ENCODE measurements at places on chromosomes 1 and 21.

- no peak for DNase-seq
These were observed 3.8 kb upstream of the THEMIS2 start for GRCh38 chr1:27868556-27868931.

GRCh38 chr1:80926531-80926930, 874.2 kb upstream of the ADGRL2 start:
- no peak for DNase-seq

DNA sequence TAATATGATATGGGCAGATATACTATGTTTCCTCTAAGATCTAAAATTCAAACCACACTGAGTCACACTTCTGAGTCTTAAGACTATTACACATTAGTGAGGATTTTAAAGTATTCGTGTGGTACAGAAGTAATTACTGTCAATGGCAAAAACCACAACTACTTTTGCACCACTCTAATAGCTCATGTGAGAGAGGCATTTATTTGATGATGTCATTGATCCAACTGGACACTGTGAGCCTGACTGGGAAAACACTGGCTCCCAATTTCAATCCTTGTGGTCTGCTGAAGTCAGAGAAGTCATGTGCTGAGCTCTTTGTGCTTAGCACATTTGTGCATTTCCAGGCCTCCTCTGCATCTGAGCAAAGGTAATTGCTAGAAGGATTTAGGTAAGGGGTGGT, 377.8 kb downstream of the USH2A start:
- DNase-seq, result no peak

- DNase-seq, result no peak
These were observed 2.0 kb downstream of the GJA4 start for GRCh38 chr1:34794790-34795180.

- no peak for DNase-seq
These were observed 599.8 kb upstream of the CXADR start for GRCh38 chr21:16913010-16913409.

DNA sequence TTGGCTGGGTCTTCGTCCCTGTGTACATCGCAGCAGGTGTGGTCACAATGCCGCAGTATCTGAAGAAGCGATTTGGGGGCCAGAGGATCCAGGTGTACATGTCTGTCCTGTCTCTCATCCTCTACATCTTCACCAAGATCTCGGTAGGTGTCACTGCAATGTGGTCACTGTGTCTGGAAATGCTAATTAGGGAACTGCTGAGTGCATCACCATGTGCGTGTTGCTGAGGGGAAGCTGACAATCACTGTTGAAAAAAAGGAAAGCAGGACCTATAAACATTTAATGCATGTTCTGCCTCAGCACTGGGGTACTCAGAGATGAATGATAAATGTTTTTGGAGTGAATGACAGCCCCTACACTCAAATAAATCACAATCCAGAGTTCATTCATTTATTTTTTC, 6.8 kb downstream of the SLC5A9 start:
- DNase-seq, result no peak

GRCh38 chr1:13586001-13586400, 2.4 kb downstream of the PDPN start:
- no peak for DNase-seq

DNA sequence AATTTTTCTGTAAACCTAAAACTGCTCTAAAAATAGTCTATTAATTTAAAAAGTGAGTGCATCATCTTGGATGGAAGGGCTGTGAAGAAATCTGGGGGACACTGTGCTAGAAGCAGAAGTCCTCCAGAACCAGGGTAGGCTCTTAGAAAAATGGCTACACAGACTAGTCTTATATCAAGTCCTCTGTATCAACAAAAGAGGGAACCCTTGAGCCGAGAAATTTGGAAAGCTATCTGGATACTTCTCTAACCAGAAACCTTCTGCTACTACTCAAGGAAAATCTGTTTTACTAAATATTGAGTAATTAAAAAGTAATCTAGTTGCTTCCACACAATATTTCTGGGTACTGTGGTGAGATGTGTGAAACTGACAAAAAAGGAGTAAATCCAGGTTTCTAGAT, 92.1 kb downstream of the WDR3 start:
- DNase-seq, result no peak

DNA sequence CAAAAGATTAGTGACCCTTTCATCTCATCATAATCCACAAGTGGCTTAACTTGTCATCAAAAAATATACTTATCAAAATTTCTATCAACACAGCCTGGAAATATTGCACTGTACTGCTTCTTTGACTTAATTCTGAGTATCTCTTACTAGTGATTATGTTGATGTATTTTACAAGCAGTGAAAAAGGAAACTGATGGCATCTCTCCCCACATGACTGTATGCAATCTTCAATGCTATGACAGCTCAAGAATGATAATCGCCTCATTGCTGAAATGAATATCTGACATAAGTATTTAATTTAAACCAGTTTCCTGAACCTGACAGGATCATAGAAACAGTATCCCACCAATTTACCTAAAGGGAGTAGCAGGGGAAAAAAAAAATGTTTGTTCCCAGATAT, 79.5 kb downstream of the DPYD start:
- no peak for DNase-seq

DNA sequence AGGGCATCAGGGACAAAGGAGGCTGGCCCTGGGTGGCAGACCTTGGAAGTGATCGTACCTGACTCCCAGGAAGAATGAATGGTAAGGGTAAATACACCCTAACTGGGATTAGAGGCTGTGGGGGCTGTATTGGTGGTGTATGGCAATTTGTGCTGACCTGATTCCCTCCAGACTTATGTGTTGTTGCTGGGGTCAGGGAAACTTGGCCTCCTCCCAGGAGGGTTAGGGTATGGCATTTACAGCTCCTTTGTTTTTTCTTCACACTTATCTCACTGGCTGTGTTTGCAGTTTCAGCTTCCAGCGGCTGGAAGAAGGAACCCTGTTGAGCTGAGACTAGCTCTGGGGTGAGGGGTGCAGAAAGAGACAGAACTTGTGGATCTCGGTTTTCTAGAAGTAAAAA, 8.2 kb downstream of the VANGL1 start:
- DNase-seq, result no peak

DNA sequence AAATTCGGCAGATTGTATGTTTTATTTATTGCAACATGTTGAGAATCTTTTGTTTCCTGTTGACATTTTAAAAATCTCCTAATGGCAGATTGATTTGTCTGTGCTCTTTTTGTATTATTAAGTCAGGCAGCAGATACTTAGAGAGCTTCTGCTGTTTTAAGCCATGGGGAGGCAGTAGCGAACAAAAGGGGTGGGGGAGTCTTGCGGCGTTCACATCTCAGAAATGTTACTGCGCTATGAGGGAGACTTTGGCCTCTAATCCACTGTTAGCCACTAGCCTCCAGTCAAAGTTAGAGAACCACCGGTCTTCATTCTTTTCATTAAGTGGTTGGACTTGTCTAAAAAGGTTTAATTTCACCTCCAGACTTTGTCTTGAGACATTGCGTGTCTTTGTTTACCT, 93.6 kb downstream of the DYRK1A start:
- no peak for DNase-seq

GRCh38 chr1:201405484-201405831, 6.3 kb upstream of the LAD1 start:
- no peak for DNase-seq

- no peak for DNase-seq
These were observed 71.4 kb downstream of the CDC7 start for GRCh38 chr1:91572044-91572443.

DNA sequence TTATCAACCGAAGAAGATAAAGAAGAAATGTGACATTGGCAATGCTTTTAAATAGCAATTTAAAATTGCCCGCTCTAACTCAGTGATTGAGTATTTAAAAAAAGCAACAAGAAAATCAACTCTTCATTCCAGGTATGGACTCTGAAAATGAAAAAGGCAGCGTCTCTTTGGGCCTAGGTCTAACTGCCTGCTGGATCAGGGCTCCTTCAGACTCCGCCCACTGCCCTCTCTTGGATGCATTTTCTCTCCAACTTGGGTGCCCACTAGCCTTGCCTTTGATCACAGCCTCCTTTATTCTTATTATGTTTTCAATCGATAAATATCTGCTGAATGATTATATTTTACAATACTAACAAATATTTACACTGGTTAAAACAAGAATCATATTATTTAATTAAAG, 268.9 kb downstream of the MRPL39 start:
- no peak for DNase-seq

DNA sequence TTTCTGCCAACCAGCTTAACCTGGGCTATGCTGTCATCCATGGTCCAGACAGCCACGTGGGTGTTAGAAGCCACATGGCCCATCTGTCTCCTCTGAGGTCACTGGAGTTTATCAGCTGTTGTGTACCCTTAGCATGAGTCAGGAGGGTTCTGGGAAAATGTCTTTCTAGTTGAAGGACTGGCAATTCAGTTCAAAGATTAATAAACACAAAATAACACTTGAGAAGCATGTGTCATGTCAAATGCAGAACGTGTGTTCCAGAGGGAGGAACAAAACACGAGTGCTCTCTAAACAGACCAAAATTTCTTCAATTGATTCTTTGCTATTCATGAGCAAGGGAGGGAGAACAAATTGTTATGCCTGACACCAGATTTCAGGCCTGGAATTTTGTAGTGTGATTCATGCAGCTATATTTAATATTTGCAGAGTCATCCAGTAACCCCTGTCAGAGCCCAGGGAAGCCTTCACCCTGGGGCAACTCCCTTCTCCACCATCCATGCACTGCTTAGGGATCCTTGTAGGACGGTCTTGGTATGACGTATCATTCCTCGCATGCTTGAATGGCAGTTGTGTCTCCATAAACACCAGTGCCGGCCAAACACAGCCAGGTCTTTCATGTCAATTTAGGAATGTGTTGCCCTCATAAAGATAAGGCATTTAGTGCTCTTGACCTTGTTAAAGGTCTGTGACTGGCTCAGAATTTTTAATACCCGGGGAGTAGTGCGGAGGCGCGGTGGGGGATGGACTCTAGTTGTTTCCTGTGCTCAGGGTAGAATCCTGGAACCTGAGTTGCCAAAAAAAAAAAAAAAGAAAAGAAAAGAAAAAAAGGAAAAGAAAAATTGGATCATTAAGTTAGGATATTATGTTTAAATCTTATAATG, 27.7 kb upstream of the DYRK1A start:
- DNase-seq, result no peak

GRCh38 chr1:110153407-110153950, 3.2 kb downstream of the SLC6A17 start:
- DNase-seq, result no peak

DNA sequence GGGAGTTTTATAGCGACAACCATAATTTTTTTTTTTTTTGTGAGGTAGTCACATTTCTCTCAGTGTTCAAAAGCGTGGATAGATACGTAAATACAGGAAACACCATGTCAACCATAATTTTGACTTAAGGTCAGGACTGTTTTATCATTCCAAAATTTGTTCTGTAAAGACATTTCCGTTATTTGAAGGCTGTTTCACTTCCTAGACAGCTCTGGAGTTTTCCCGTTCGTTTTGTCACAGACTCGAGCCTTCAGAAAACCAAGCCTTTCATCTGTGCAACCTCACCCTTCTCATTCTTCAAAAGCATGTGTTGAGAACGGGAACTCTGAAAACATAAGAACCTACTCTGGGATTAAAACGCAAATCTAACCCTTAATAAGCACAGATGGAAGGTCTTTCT, 17.9 kb downstream of the SIM2 start:
- DNase-seq, result no peak

GRCh38 chr1:114505148-114505561, 5.8 kb downstream of the TRIM33 start:
- DNase-seq, result no peak

Measured in activated T-cell treated with anti-CD3 and anti-CD28 coated beads for 24 hours (primary cell).